ENCODE measurements at places on chromosomes 1 and 21. TPM values are rescaled to one million over a fixed set of nuclear protein-coding genes. Genes with fewer than 3 reads are reported as not detected.

WNT2B gene
- 1.9 TPM for polyA plus RNA-seq

SERPINC1 gene
- polyA plus RNA-seq, result 0.17 TPM

GPR61 gene
- polyA plus RNA-seq, result not detected

USH2A gene
- polyA plus RNA-seq, result under 0.01 TPM

PRRX1 gene
- 7.7 TPM for polyA plus RNA-seq

TMEM269 gene
- polyA plus RNA-seq, result 0.03 TPM

CLDN14 gene
- polyA plus RNA-seq, result 0.49 TPM

OR2T29 gene
- polyA plus RNA-seq, result not detected

GPR37L1 gene
- 0.04 TPM for polyA plus RNA-seq

AQP10 gene
- 1.4 TPM for polyA plus RNA-seq

ZBTB8B gene
- 0.02 TPM for polyA plus RNA-seq

BTG3 gene
- polyA plus RNA-seq, result 85.5 TPM

CFHR5 gene
- polyA plus RNA-seq, result not detected

TEX38 gene
- polyA plus RNA-seq, result not detected

OLIG2 gene
- polyA plus RNA-seq, result 1.3 TPM

NLRP3 gene
- polyA plus RNA-seq, result 1.3 TPM

DENND2C gene
- polyA plus RNA-seq, result 2.0 TPM

CAPN8 gene
- 30.5 TPM for polyA plus RNA-seq

FCRL4 gene
- 0.05 TPM for polyA plus RNA-seq

CYP4A11 gene
- polyA plus RNA-seq, result 0.10 TPM

IQGAP3 gene
- polyA plus RNA-seq, result 1.3 TPM

HIVEP3 gene
- 8.7 TPM for polyA plus RNA-seq

CYP2J2 gene
- 2.8 TPM for polyA plus RNA-seq

LDLRAD1 gene
- 8.0 TPM for polyA plus RNA-seq

CEP350 gene
- 4.3 TPM for polyA plus RNA-seq

S100A5 gene
- 0.32 TPM for polyA plus RNA-seq

AMY1B gene
- polyA plus RNA-seq, result 15.6 TPM

GUCA2B gene
- polyA plus RNA-seq, result not detected

OXCT2 gene
- 0.43 TPM for polyA plus RNA-seq

CLDN19 gene
- 0.01 TPM for polyA plus RNA-seq

LRRC40 gene
- polyA plus RNA-seq, result 11.6 TPM

IFI44 gene
- polyA plus RNA-seq, result 49.1 TPM

ALG14 gene
- 1.7 TPM for polyA plus RNA-seq

LINGO4 gene
- polyA plus RNA-seq, result 0.12 TPM

FAM229A gene
- 3.2 TPM for polyA plus RNA-seq

DENND2D gene
- polyA plus RNA-seq, result 49.5 TPM

ACTL8 gene
- not detected for polyA plus RNA-seq

BMP8B gene
- polyA plus RNA-seq, result 0.63 TPM

SLC6A17 gene
- polyA plus RNA-seq, result 0.03 TPM

TAS1R3 gene
- polyA plus RNA-seq, result 0.13 TPM

S100A2 gene
- polyA plus RNA-seq, result 68.4 TPM

KCNE2 gene
- not detected for polyA plus RNA-seq

MTF1 gene
- 2.6 TPM for polyA plus RNA-seq

LCE1E gene
- polyA plus RNA-seq, result not detected

OR2L3 gene
- polyA plus RNA-seq, result not detected

KRTAP21-2 gene
- not detected for polyA plus RNA-seq

USP33 gene
- 27.2 TPM for polyA plus RNA-seq

PRAMEF8 gene
- not detected for polyA plus RNA-seq

OR2W3 gene
- 0.31 TPM for polyA plus RNA-seq

SLC44A5 gene
- 0.55 TPM for polyA plus RNA-seq

RPAP2 gene
- polyA plus RNA-seq, result 5.0 TPM

SNIP1 gene
- polyA plus RNA-seq, result 5.4 TPM

CASQ1 gene
- 0.26 TPM for polyA plus RNA-seq

DPT gene
- polyA plus RNA-seq, result 3.9 TPM

FCRL5 gene
- 0.26 TPM for polyA plus RNA-seq

GJA4 gene
- 6.4 TPM for polyA plus RNA-seq

CACHD1 gene
- polyA plus RNA-seq, result 9.0 TPM

ITSN1 gene
- polyA plus RNA-seq, result 12.0 TPM

All from lung (tissue), 17 donors.